ENCODE measurements at places on chromosomes 16 and 17. TPM values are rescaled to one million over a fixed set of nuclear protein-coding genes. Genes with fewer than 3 reads are reported as not detected.

Gene SDR42E1
- 1.8 TPM for total RNA-seq

- DNase-seq = no peak
Observed at GRCh38 chr17:43905400-43905984, 1.8 kb downstream of the MPP2 start.

- no peak for DNase-seq
Observed at GRCh38 chr16:4908854-4909401, 28.0 kb downstream of the PPL start.

Gene PERCC1
- not detected for total RNA-seq

DNA sequence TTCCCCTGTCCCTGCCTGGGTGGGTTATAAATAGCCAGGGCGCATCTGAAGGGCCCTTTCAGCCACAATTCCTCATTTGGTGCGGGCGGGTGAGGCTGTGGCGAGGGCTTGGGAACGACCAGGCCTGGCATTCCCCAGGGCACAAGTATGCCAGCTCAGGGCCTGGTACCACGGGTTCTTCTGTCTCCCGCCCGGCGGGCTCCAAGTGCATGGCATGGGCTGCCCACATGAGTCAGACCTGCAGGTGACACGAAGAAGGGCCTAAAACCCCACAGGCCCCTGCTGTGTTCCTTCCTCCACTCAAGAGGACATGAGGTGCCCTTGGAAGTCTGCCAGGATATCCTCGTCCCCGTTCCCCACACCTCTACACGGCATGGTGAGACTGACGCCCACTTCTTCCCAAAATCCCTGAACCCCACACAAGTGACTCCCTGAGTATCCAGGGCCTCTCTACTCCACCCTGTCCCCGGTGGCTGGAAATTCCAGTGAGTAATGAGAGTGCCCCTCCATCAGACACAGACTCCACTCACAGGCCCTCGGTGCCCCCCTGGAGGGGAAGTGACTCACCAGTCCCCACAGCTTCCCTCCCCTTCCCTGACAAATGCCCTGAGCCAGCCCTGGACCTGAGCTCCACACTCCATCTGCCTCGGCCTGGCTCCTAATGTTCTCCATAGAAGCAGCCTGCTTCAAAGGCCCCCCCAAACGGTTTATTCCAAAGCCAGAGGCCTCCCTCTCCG, 68.8 kb downstream of the ABR start:
- no peak for DNase-seq

DNA sequence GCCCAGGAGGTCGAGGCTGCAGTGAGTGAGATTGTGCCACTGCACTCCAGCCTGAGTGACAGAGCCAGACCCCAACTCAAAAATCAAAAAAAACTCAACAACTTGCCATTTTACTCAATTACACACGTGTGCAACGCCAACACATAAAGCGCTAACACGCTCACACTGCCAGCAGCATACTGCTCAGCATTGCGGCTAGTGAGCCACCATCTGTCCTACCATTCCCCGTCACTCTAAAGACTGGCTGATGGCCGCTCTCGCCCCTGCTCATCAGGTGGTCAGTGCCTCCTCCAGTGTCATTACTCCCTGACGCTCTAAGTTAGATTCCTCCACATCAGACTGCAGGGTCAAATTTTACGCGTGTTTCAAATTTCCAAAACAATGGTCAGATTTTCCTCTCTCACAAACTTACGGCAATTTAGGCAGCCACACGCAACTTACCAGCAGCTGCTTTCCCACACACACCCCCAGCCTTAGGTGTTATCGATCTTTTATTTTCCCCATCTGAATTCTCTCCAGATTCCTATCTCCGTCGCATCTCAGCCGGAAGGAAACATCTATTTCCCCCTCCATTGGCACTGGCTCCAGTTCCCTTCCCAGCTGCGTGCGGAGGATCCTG, 240.8 kb downstream of the C16orf95 start:
- no peak for DNase-seq

DNA sequence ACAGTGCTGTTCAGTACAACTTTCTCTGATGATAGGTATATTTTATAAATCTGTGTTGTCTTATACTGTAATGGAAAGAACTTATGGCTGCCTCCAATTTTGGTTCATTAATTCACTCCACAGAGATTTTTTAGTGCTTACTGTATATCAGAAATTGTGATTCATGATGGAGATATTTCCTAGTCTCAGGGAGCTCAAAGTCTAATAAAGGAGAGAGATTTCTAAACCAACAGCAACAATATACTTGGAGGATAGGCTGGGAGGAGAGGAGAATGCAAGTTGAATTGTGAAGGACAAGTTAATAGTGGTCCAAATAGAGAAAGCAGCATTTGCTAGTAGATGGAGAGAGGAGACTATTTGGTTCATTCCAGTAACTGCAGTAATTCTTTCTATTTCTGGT, 63.5 kb downstream of the TANC2 start:
- no peak for DNase-seq

GRCh38 chr16:85027958-85028684, 526 bp downstream of the KIAA0513 start:
- no peak for DNase-seq

Gene RAB26
- not detected for total RNA-seq

DNA sequence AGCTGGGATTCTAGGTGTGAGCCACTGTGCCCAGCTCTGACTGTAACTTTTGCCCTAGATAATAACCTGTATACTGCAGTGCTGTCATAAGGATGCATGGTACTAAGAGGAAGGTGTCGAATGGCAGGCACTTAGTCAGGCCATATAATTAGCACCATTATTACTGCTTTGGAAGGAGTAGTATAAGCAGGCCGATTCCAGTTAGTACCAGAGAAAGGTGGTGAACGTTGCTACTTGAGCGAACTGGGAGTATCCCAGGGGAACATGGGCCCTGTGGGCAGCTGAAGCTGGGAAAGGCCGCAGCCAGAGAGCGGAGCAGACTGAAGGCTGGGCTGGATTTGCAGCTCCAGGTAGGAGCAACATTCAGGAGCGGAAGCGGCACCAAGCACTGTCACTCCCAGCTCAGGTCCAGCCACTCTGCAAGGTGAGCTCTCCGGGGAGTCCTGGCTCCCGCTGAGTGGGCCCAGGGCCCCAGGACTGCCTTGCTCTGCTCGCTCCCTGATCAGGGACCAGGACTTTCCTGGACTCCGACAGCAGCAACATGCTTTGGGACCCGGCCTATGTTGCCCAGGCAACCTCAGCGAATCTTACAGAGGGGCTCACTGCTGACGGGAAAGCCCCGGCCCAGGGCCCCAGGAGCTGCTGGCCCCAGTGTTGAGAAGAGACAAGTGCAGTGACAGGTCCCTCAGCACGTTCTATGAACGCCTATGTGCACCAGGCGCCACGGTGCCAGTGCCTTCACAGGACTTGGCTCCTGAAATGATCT, 28.6 kb downstream of the C16orf74 start:
- no peak for DNase-seq

- no peak for DNase-seq
Observed at GRCh38 chr17:52178012-52178411, 19.5 kb upstream of the CA10 start.

Gene BAIAP3
- 1.5 TPM for total RNA-seq

Gene KRTAP2-1
- total RNA-seq = not detected

- no peak for DNase-seq
Observed at GRCh38 chr16:52068447-52069074, 478.4 kb downstream of the TOX3 start.

- no peak for DNase-seq
Observed at GRCh38 chr17:69314246-69315065, 12.5 kb downstream of the ABCA5 start.

Gene HOXB6
- total RNA-seq = 10.1 TPM

- DNase-seq = no peak
Observed at GRCh38 chr16:64738321-64738960, 383.4 kb downstream of the CDH11 start.

DNA sequence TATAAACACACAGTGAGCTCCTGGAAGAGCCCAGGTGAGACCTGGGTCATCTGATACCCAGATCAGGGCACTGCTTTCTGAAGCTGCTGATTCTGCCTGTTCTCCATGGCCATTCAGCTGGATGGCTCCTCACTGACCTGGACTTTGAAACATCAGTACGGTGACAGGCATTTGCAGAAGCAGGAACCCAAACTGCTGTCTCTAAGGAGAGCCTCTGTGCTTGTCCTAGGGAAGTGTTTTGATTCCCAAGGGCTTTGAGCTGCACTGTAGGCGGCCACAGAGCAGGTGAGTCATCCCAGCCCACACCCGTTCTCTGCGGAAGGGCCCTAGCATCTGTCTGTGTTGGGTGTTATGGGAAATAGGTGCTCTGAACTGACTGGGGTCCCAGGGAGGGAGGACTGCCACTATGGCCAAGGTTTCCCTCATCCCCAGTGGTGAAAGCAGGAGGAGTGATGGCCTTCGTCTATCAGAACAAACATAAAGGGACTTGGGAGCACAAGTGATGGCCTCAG, 60.7 kb upstream of the ADCY9 start:
- no peak for DNase-seq

Gene PHOSPHO1
- total RNA-seq = 11.2 TPM

GRCh38 chr16:81831722-81832126, 52.6 kb downstream of the PLCG2 start:
- no peak for DNase-seq

DNA sequence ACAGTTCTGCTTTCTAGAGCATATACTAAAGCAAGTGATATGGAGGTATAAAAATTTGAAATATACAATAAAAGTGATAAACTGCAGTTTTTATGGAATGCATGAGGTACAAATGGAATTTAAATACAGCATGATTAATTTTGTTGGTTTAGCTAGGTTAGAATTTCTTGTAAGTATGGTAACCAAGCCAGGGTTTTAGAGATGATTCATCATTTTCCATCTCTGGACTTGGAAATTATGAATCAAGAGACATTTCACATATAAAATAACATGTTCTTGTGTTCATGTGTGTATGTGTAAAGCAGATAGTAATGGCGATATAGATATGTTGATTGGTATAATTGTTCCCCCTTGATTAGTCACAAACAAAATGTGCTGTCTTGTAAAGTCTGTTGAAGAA, 1219.8 kb downstream of the CDH8 start:
- no peak for DNase-seq

- no peak for DNase-seq
Observed at GRCh38 chr17:29294580-29294900, 592 bp upstream of the NUFIP2 start.
